Stimulated activated effector memory CD8-positive, alpha-beta T cell treated with anti-CD3 and anti-CD28 coated beads, Interleukin-12 subunit alpha, Interleukin-12 subunit beta, amount 100 ng/mL, for 72 hours (primary cell): ENCODE measurements at places on chromosomes 12 and 14.

- no peak for DNase-seq
Measured at GRCh38 chr12:24750263-24750662, 198.6 kb downstream of the BCAT1 start.

- DNase-seq = no peak
Measured at GRCh38 chr14:38186216-38186615, 21.5 kb upstream of the SSTR1 start.

GRCh38 chr12:132998741-132999140 is 12.6 kb downstream of the ZNF26 start:
- DNase-seq = no peak

DNA sequence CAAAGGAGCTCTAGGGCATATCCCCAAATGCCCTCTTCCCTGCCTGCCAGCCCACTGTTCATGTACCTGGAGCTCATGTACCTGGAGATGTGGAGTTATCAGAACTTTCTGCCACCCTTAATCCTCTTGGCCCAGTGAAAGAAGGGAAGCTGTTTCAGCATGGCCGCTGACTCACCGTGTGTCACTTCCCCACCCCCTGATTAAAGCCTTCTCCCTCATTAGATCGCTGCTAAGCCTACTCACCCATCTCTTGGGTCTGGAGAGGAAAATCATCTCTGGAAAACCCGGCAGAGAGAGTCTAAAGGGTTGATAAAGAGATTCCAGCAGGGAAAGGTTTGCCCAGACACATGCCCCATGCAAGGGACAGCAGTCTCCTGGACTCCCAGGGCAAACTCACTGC is 4.5 kb upstream of the LTBP2 start:
- no peak for DNase-seq
